ENCODE measurements at places on chromosomes 7 and 10.

- no peak for DNase-seq
Observed at GRCh38 chr7:142454862-142455261, 197.0 kb upstream of the PRSS58 start.

- no peak for DNase-seq
Observed at GRCh38 chr7:8668627-8669500, 235.5 kb downstream of the NXPH1 start.

GRCh38 chr10:121583258-121583657 is 15.0 kb downstream of the FGFR2 start:
- no peak for DNase-seq

- no peak for DNase-seq
Observed at GRCh38 chr10:112844681-112845544, 105.1 kb upstream of the TCF7L2 start.

GRCh38 chr10:89367529-89367928 is 10.3 kb upstream of the IFIT1B start:
- no peak for DNase-seq

GRCh38 chr10:79219322-79219957 is 127.8 kb upstream of the PPIF start:
- no peak for DNase-seq

GRCh38 chr7:90910136-90910535 is 314.0 kb downstream of the CDK14 start:
- no peak for DNase-seq

GRCh38 chr10:44891721-44892120 is 19.4 kb upstream of the TMEM72 start:
- no peak for DNase-seq

DNA sequence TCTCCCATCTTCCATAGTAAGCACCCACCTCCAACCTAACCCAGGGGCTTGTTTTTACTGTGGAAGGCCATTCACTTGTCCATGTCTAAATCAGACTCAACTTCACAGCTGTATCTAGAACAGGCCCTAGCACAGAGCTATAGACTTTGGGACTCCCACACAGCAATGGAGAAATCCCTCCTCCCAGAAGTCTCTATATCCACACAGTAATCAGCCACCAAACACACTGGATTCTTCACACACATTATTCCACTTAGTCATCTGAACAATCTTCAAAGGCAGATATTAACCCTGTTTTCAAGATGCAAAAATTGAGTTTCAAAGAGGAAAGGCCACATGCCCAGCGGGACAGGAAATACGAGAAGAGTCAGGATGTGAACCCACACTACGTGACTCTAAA is 81.8 kb downstream of the MALSU1 start:
- DNase-seq, result no peak

DNA sequence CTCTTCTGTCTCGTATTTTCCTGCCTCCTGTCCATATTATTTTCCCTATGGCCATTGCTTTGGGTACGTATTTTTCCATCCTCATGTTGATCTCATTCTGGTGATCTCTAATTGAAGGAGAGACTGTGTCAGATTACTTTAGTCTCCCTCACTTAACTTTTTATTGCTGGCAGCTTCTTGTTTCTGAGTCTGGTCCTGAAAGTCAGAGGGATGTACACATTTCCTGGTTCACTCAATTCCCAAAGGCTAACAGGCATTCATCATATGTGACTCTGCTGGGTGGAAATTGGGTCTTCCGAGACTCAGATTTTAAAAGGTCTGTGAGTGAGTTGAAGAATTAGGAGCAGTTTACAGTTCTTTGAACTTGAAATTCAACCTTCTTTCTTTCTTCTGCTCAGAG is 10.9 kb downstream of the UMAD1 start:
- DNase-seq, result no peak

DNA sequence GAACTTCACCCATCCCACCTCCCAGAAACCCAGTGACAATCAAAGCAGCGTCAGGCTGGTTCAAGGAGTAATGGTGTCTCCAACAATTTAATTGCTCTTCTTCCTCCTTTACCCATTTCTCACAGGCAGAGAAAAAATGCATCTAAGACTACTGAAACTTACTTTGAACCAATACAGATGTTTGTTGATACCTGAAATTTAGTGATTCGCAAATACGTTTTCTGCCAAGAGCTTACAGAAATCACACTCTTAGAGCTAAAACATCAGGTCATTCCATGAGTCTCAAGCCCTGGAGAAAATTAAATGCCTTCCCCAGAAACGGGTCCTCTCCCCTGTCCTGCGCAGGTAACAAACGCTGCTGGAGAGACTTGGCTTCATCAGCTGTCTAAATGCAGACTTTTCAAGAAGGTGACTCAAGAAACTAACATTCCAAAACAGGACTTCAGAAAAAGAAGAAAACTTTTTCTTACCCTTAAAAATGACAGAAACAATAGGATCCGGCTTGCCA is 443 bp downstream of the MYOF start:
- DNase-seq, result no peak

DNA sequence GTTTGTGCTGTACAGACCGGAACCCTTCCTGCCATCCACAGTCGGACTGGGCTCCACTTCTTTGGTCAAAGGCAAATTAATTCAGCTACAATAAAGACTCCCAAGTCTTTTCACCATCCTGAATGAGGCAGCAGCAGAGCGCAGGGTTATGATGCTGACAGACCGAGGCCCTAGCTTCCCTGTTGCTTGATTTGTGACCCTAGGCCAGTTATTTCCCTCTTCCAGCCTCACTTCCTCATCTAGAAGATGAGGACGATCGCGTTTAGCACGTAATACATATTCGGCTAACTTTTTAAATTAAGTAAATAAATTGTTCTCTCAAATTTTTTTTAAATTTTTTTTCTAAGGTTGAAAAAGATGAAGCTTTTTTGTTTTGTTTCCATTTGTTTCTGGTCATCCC is 18.1 kb downstream of the ADRB1 start:
- DNase-seq, result no peak

DNA sequence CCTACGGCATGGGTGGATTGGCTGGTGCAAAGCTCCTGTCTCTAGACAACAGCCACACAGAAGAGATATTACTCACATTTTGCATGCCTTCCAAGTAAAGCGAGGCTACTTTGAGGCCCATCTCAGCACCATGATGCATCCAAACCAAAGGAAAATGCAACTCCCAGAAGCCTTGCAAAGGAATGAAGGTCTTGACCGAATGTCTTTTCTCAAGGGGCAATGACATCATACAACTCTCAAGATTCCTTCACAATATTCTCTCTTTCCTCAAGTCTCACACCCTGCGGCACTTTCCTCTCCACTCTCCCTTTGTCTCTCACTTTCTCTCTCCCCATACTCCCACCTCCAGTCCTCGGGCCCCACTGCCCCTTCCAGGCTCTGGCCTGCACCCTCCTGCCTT is 44.8 kb upstream of the CPXM2 start:
- no peak for DNase-seq

DNA sequence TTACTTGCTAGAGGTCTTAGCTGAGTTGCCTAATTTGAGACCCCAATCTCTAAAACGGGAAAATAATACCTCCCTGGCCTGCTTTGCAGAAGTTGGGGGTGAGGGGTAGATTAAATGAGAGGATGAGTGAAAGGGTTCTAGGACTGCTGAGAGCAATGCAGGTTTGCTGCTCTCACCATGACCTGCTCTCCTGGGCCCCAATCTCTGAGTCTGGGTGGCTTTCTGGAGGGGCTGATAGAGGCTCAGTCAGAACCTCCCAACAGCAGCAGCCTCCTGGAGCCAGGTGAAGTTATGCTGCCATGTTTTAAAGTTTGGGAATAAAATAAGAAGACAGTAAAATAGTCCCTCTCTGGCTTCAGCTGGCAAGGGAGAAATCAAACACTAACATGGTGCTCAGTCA is 7.3 kb downstream of the UROS start:
- no peak for DNase-seq

GRCh38 chr7:82173400-82174021 is 270.1 kb downstream of the CACNA2D1 start:
- no peak for DNase-seq

- no peak for DNase-seq
Observed at GRCh38 chr10:12187321-12187905, 8.3 kb downstream of the NUDT5 start.

DNA sequence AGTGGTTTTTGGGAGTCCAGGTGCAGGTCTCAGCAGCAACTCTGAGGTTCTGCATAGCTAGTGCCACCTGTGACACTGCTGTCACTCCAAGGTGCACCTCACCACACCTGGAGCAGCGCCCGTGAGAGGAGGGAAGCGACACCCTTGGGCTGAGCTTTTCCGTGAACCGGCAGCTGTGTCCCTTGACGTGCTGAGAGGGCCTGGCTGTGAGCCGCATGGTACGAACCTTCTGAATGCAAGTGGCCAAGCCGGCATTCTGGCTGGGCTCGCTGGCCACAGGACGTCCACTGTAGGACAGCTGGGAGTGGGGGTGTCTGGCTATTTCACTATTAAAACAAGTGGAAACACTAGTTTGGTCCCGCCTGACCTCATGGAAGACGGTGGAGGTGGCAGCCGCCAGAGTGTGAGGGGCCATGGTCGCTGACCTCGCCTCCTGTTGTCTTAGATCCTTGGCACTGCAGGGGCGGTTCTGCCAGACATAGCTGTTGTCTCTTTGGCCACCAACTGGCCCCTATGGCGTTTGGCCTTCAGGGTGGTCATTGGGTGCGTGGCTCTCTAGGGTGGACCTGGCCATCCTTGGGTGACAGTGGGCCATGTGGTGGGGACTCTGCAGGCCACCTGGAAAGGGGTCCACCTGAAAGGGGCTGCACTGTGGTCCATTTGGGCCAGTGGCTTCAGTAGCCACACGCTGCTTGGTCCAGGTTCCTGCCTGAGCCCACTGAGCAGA is 12.9 kb downstream of the INPP5A start:
- DNase-seq, result no peak

GRCh38 chr7:153584132-153584531 is 468.1 kb upstream of the DPP6 start:
- DNase-seq, result no peak

- DNase-seq, result no peak
Observed at GRCh38 chr10:501596-501995, 187.9 kb downstream of the DIP2C start.

DNA sequence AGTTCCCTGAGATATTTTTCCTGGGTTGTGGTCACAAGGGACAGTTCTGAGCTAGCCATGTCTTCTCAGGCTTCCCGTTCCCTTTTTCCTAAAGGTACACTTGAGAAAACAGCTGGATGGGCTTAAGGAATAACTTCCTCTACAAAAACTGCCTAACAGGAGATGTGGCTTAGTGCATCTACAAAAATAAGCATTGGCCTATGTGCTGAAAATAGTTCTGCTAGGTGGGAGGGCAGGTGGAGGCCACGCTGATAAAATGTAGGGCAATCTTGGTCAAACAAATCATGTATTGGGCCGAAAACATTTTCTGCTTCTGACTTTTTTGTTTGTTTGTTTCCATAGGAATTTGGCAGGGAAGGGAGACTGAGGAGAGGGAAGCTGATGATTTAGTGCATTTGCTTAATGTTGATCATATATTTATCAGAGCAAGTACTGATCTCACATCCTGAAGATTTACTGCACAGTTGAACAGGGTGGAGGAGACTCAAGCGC is 409.4 kb upstream of the FZD8 start:
- DNase-seq, result no peak
